Pancreas (tissue), 10 donors: ENCODE measurements at places on chromosomes 6 and 20. TPM values are rescaled to one million over a fixed set of nuclear protein-coding genes. Genes with fewer than 3 reads are reported as not detected.

OVOL2 gene
- 4.4 TPM for polyA plus RNA-seq

GRCh38 chr6:169328112-169328801, 74.6 kb upstream of the THBS2 start:
- peaks cover 3% of the 10 kb centered on the region for H3K27me3 ChIP-seq
- H3K4me3 ChIP-seq = no peak overlapping the region
- no peaks in the 10 kb centered on the region for H3K4me1 ChIP-seq
- no peak for DNase-seq

DNA sequence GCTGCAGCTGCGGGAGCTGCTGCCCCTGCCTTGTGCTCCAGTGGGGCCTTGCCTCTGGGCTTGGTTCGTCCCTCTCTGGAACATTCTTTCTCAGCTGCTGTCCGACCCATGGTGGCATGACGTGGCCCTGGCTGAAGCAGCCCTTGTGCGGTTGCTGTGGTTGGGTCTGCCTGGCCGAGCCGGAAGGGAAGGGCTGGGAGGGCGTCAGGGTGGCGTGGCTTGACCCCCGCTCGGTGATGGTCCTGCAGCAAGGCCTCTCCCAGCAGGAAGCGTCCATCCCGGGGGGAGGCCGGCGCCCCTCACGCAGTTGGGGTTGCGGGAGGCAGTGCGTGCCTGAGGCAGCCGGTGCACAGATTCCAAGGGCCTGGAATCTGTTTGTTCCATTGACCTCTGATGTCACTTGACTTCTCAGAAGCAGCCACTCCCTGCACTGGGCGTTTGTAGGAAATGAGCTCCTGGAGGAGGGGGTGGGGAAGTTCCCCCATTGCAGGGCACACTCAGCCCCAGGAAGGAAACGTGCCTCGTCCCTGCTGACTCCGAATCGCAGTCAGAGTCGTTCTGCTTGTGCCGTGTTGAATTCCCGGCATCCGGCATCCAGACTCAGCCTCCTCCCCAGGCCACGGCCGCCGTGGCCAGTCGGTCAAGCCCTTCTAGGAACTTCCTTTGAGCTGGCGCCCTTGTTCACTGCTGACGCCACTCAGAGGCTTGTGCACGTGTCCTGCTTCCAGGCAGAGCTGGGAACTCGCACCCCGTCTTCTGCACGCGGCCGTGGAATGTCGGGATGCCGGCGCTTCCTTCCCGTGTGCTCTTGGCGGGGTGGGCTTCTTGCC, 9.7 kb upstream of the TNFRSF6B start:
- no peaks in the 10 kb centered on the region for H3K27me3 ChIP-seq
- peak; percentile 64 for DNase-seq
- peak overlapping the region; percentile 83 for H3K27ac ChIP-seq
- H3K36me3 ChIP-seq = no peaks in the 10 kb centered on the region
- H3K4me3 ChIP-seq = no peak overlapping the region

FOXF2 gene
- 0.82 TPM for polyA plus RNA-seq

GRCh38 chr20:49132995-49133478, 55.1 kb downstream of the STAU1 start:
- H3K4me1 ChIP-seq = peaks cover 12% of the 10 kb centered on the region
- no peaks in the 10 kb centered on the region for H3K27me3 ChIP-seq
- H3K36me3 ChIP-seq = no peaks in the 10 kb centered on the region
- peak; percentile 41 for DNase-seq
- no peak overlapping the region for H3K4me3 ChIP-seq

ID4 gene
- polyA plus RNA-seq = 15.7 TPM

GTSF1L gene
- polyA plus RNA-seq = not detected

C6orf141 gene
- polyA plus RNA-seq = 14.5 TPM

DNA sequence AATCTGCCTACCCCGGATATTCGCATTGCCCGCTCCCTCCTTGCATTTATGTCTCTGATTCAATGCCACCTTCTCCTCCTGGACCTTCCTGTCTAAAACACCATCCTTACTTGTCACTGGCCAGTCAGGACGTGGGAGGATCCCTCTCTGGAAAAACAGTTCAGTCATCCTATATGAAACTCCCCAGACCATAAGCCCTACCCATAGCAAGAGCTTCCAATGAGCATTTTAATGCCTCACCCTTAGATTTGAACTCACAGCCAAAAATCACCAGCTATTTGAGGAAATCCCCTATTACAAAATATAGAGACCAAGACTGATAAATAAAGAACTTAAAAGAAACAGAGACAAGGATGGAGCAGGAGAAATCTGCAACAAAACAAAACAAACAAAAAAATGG, 86.4 kb downstream of the SHLD1 start:
- no peak overlapping the region for H3K4me3 ChIP-seq
- H3K36me3 ChIP-seq = no peaks in the 10 kb centered on the region
- no peak overlapping the region for H3K27ac ChIP-seq

GRCh38 chr6:42451333-42452170, at the start of gene TRERF1:
Gene TRERF1, minus strand, starts transcription at chr6:42451926. Its CDS starts 182,336 bp downstream, at chr6:42269590.
- H3K4me1 ChIP-seq = no peaks in the 10 kb centered on the region
- H3K36me3 ChIP-seq = no peaks in the 10 kb centered on the region
- H3K4me3 ChIP-seq = peak within 1 kb of the TSS; percentile 65
- DNase-seq = peak; percentile 42
- H3K27me3 ChIP-seq = no peaks in the 10 kb centered on the region

GRCh38 chr6:22149501-22150367, 147.1 kb downstream of the PRL start:
- no peaks in the 10 kb centered on the region for H3K27me3 ChIP-seq
- H3K4me3 ChIP-seq = no peak overlapping the region
- no peak for DNase-seq
- no peak overlapping the region for H3K27ac ChIP-seq

GRCh38 chr6:15832841-15833240, 170.0 kb upstream of the DTNBP1 start:
- H3K27me3 ChIP-seq = no peaks in the 10 kb centered on the region
- no peak overlapping the region for H3K4me3 ChIP-seq
- no peaks in the 10 kb centered on the region for H3K36me3 ChIP-seq
- no peak for DNase-seq
- no peaks in the 10 kb centered on the region for H3K4me1 ChIP-seq
- no peak overlapping the region for H3K27ac ChIP-seq

GRCh38 chr6:33613795-33614168, 7.3 kb upstream of the ITPR3 start:
- H3K4me1 ChIP-seq = no peaks in the 10 kb centered on the region
- no peak for DNase-seq
- H3K36me3 ChIP-seq = no peaks in the 10 kb centered on the region
- H3K27ac ChIP-seq = no peak overlapping the region

- H3K27me3 ChIP-seq = no peaks in the 10 kb centered on the region
- no peaks in the 10 kb centered on the region for H3K4me1 ChIP-seq
- H3K27ac ChIP-seq = no peak overlapping the region
- no peak overlapping the region for H3K4me3 ChIP-seq
- H3K36me3 ChIP-seq = no peaks in the 10 kb centered on the region
Measured at GRCh38 chr6:36283608-36284007, 13.7 kb downstream of the PNPLA1 start.

DNA sequence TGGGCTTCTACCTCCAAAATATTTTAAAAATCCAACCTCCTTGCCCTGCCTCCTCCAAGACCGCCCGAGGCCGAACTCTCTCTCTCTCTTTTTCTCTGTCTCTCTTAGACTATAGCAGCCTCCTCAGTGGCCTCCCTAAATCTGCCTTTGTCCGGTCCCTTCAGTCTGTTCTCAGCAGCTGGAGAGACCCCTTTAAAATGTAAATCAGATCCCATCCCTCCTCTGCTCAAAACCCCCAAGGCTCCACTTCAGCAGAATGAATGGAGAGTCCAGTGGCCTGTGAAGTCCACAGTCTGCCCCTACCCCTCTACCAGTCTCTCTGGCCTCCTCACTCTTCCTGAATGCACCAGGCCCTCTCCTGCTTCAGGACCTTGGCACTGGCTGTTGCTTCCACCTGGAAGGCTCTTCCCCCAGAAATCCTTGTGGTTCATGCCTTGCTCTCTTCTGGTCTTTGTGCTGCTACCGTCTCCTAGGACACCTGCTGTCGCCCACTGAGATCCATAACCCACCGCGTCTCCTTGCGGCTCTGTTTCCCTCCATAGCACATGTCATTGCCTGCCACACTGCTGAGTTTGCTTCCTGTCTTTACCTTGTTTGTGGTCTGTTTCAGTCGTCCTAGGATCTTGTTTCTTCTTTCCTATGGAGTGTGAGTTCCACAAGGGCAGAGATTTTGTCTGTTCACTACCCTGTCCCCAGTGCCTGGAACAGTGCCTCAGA, 6.0 kb downstream of the MLN start:
- DNase-seq = no peak
- H3K36me3 ChIP-seq = no peaks in the 10 kb centered on the region
- no peaks in the 10 kb centered on the region for H3K4me1 ChIP-seq
- no peaks in the 10 kb centered on the region for H3K27me3 ChIP-seq
- no peak overlapping the region for H3K4me3 ChIP-seq

PSORS1C1 gene
- 1.9 TPM for polyA plus RNA-seq

PCK1 gene
- polyA plus RNA-seq = 2.3 TPM

GRCh38 chr20:11255860-11256259, 582.1 kb upstream of the JAG1 start:
- H3K27ac ChIP-seq = no peak overlapping the region
- no peak overlapping the region for H3K4me3 ChIP-seq
- DNase-seq = no peak
- H3K27me3 ChIP-seq = no peaks in the 10 kb centered on the region
- H3K4me1 ChIP-seq = no peaks in the 10 kb centered on the region
- H3K36me3 ChIP-seq = no peaks in the 10 kb centered on the region

- DNase-seq = peak; percentile 77
- no peak overlapping the region for H3K27ac ChIP-seq
- H3K4me3 ChIP-seq = no peak overlapping the region
- no peaks in the 10 kb centered on the region for H3K36me3 ChIP-seq
- H3K27me3 ChIP-seq = no peaks in the 10 kb centered on the region
Measured at GRCh38 chr20:5065879-5066383, 53.8 kb downstream of the PCNA start.

FAM217A gene
- 1.2 TPM for polyA plus RNA-seq

CALHM4 gene
- polyA plus RNA-seq = not detected

GRCh38 chr6:121222656-121223055, 111.6 kb downstream of the TBC1D32 start:
- H3K4me3 ChIP-seq = no peak overlapping the region
- H3K27ac ChIP-seq = no peak overlapping the region
- H3K27me3 ChIP-seq = no peaks in the 10 kb centered on the region
- H3K4me1 ChIP-seq = no peaks in the 10 kb centered on the region
- no peaks in the 10 kb centered on the region for H3K36me3 ChIP-seq

GRCh38 chr6:47680051-47680450, 18.3 kb upstream of the ADGRF4 start:
- no peak overlapping the region for H3K4me3 ChIP-seq
- H3K27ac ChIP-seq = no peak overlapping the region
- no peaks in the 10 kb centered on the region for H3K36me3 ChIP-seq
- H3K27me3 ChIP-seq = no peaks in the 10 kb centered on the region

GRCh38 chr6:11403035-11403601, 134.4 kb upstream of the TMEM170B start:
- no peaks in the 10 kb centered on the region for H3K36me3 ChIP-seq
- no peak for DNase-seq
- no peaks in the 10 kb centered on the region for H3K27me3 ChIP-seq
- H3K4me1 ChIP-seq = no peaks in the 10 kb centered on the region

- H3K27me3 ChIP-seq = no peaks in the 10 kb centered on the region
- DNase-seq = peak; percentile 68
- H3K4me3 ChIP-seq = no peak overlapping the region
- H3K4me1 ChIP-seq = no peaks in the 10 kb centered on the region
- no peak overlapping the region for H3K27ac ChIP-seq
- H3K36me3 ChIP-seq = no peaks in the 10 kb centered on the region
Measured at GRCh38 chr20:6828794-6829423, 61.4 kb downstream of the BMP2 start.

- H3K27ac ChIP-seq = no peak overlapping the region
- H3K4me1 ChIP-seq = no peaks in the 10 kb centered on the region
- no peak overlapping the region for H3K4me3 ChIP-seq
- H3K36me3 ChIP-seq = no peaks in the 10 kb centered on the region
- DNase-seq = no peak
Measured at GRCh38 chr6:113370508-113371502, 486.3 kb upstream of the MARCKS start.

DNA sequence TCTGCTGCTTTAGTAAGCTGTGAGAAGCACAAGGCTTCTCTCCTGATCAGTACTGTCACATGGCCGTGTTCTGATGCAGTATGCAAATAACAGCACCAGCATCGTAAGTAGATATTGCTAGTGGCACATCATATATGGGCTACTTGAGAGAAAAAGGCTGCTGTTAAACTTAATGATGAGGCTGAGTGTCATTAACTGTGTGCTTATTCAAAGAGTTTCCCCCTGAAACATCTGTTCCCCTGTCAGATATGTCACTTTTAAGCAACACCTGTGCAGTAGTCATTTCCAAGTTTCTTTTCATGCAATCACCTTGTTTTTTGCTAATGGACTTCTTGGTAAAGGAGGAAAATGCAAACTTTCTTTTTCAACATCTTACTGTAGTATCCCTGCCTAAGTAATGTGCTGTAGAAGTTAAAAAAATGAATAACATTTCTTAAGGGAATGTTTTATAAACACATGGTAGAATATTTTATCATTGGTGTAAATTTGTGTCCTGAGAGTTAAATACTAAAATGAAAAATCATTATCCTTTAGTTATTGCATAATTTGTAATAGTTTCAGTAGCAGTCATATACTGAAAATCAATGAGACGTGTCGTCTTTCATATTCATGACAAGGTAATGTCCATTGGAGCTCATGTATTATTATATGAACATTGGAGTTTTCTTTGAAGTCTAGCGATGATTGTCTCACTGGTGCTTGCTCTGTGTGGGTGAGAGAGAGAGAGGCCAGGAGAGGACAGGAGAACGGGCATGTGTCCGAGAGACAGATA, 366.3 kb downstream of the CDKAL1 start:
- no peaks in the 10 kb centered on the region for H3K4me1 ChIP-seq
- H3K27me3 ChIP-seq = no peaks in the 10 kb centered on the region
- no peaks in the 10 kb centered on the region for H3K36me3 ChIP-seq
- no peak for DNase-seq
- no peak overlapping the region for H3K27ac ChIP-seq

- DNase-seq = no peak
- no peaks in the 10 kb centered on the region for H3K36me3 ChIP-seq
- no peak overlapping the region for H3K27ac ChIP-seq
- H3K27me3 ChIP-seq = no peaks in the 10 kb centered on the region
- H3K4me1 ChIP-seq = peaks cover 11% of the 10 kb centered on the region
Measured at GRCh38 chr6:104527311-104527710, 332.4 kb downstream of the HACE1 start.
